ENCODE measurements at places on chromosomes 2 and 18. TPM values are rescaled to one million over a fixed set of nuclear protein-coding genes. Genes with fewer than 3 reads are reported as not detected.

DNA sequence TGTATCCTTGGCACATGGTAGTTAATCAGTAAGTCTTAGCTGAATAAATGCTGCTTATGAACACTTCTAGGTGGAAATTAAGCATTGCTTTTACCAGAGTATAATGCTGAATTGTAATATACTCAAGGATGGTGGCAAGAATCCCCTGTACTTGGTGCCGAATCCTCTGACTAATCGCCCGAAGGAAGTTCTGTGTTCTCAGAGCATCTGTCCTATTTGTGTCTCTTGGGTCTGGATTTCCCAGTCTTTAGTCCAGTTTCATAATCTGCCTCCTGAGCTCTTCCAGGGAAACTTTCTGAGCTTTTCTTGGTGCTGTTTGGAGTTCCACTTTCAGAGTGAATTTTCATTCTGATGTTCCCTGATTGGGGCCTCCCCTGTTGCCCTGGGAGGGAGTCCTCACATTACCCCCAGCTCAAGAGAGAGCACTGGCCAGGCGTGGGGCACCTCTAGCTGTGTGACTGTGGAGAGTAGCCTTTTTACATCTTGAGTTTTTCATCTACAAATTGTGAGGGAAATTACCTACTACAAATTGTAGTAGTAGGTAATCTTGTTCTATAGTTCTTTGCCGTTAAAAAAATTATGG, 144.9 kb downstream of the LTBP1 start:
- DNase-seq = no peak

The HMSD gene
- 0.23 TPM for total RNA-seq

The SYT4 gene
- not detected for total RNA-seq

The ABHD1 gene
- 3.6 TPM for total RNA-seq
